Astrocyte (in vitro differentiated cells and primary cell): ENCODE measurements at places on chromosomes 16 and 17. TPM values are rescaled to one million over a fixed set of nuclear protein-coding genes. Genes with fewer than 3 reads are reported as not detected.

DNA sequence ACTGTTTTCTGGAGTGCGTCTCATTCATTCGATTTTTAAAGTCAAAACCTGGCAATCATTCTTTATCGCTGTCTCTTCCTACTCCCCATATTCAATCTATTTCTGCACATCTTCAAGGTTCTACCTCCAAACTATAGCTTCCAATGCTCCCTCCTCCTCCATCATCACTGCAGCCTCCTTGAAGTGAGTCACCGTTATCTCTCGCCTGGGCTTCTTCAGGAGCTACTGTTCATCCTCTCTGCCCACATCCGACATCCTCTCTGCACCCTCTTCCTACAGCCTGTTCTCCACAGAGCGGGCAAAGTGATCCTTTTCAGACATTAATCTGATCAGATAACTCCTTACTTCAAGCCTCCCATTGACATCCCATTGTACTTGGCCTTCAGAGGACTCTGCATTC lies 144.2 kb upstream of the DNAH9 start:
- DNase-seq: no peak
- no peaks in the 10 kb centered on the region for H3K27me3 ChIP-seq

SP6 gene
- 1.3 and 1.6 TPM in 2 replicates for total RNA-seq

- no peaks in the 10 kb centered on the region for H3K27me3 ChIP-seq
- no peak overlapping the region for H3K27ac ChIP-seq
- H3K36me3 ChIP-seq: no peaks in the 10 kb centered on the region
- H3K4me3 ChIP-seq: no peak overlapping the region
Measured at GRCh38 chr17:16521070-16521727, 29.2 kb upstream of the LRRC75A start.

- H3K27me3 ChIP-seq: no peaks in the 10 kb centered on the region
- peak overlapping the region; percentile 80 for H3K4me3 ChIP-seq
- peaks cover 14% of the 10 kb centered on the region for H3K4me1 ChIP-seq
- no peak for DNase-seq
- H3K36me3 ChIP-seq: no peaks in the 10 kb centered on the region
Measured at GRCh38 chr16:56682703-56683397, 580 bp downstream of the MT1X start.

DNA sequence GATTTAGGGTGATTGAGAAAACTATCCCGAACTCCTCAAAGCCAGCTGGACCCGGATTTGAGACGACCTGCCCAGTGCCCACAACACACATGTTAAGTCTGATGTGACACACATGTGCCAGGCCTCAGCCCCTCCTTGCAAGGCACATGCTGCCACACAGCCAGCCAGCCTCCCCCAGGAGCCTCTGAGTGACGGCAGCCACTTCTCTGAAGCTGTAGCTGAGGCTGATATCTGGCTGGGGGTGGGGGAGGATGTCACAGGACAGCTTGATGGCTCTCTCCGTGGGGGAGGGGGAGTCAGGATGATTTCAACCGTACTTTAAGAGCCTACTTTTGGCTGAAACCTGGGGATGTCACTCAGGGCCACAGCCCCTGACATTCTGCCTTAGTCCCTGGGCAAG lies 40.9 kb downstream of the SRCIN1 start:
- H3K36me3 ChIP-seq: no peaks in the 10 kb centered on the region
- H3K4me3 ChIP-seq: no peak overlapping the region
- H3K4me1 ChIP-seq: no peaks in the 10 kb centered on the region
- DNase-seq: no peak

HEATR9 gene
- total RNA-seq: not detected in 2 replicates

DNA sequence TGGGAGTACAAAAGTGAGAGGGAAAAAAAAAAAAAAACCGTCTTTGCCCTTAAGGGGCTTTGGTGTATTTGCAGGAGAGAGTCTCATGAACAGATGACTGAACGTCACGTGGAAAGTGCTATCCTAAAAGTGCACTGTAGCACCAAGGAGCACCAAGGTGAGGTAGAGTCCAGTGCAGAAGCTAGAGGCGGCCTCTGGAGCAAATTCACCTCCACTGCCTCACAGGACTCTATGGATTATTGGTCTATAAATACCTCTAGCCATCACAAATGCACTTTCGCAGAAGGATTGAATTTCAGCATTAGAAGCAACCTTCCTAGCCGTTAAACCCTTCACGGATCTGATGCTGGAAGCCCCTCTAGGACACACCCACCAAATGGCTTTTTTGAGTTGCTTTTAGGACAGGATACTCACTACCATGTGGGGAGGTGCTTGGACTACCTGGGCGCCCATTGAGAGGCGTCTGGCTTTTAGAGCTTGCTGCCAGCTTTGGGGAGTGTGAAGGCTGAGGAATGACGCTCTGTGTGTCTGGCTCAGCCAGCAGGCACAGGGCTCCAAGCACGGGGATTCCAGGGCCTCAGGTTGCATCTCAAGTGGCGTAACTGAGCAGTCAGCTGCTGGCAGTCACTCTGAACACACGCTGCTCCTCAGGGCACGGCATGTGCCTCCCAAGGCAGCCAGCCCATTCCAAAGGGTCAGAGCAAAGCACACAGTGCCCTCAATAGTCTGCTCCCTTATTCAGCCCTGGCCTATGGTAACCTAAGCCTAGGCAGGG lies 52.7 kb downstream of the CDRT4 start:
- H3K4me1 ChIP-seq: peaks cover 6% of the 10 kb centered on the region
- H3K36me3 ChIP-seq: no peaks in the 10 kb centered on the region
- no peak overlapping the region for H3K4me3 ChIP-seq
- no peak for DNase-seq
- H3K27ac ChIP-seq: no peak overlapping the region
- no peaks in the 10 kb centered on the region for H3K27me3 ChIP-seq

DNA sequence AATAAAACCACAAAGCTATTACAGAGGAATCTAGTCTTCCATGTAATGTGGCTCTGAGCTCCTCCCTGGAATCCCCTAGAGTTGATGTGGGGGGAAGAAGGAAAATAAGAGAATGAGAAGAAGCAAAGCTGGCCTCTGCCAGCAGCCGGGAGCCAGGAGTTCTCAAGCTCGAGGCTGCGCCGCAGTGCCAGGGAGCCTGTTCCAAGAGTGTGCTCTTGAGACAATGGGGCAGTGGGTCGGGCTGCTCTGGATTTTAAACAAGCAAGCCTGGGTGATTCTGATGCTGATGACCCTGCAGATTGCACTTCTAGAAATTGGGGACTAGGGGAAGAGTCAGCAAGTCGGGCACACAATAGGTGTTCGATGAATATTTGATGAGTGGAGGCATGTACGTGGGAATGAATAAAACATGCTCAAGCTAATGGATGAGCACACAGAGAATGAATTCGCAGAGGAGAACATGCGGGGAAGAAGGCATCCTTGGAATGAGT lies 119.9 kb downstream of the CMIP start:
- H3K4me3 ChIP-seq: no peak overlapping the region
- no peaks in the 10 kb centered on the region for H3K36me3 ChIP-seq
- DNase-seq: no peak
- H3K27me3 ChIP-seq: no peaks in the 10 kb centered on the region
- peaks cover 30% of the 10 kb centered on the region for H3K4me1 ChIP-seq
- H3K27ac ChIP-seq: peak overlapping the region; percentile 21

PAFAH1B1 gene
- 195 and 204 TPM in 2 replicates for total RNA-seq

GRIN2A gene
- total RNA-seq: 0.53 and 0.68 TPM in 2 replicates

- H3K27me3 ChIP-seq: no peaks in the 10 kb centered on the region
- H3K27ac ChIP-seq: no peak overlapping the region
- H3K4me3 ChIP-seq: peak overlapping the region; percentile 47
- H3K36me3 ChIP-seq: no peaks in the 10 kb centered on the region
Measured at GRCh38 chr17:29623283-29623647, 553 bp upstream of the CORO6 start.

DNA sequence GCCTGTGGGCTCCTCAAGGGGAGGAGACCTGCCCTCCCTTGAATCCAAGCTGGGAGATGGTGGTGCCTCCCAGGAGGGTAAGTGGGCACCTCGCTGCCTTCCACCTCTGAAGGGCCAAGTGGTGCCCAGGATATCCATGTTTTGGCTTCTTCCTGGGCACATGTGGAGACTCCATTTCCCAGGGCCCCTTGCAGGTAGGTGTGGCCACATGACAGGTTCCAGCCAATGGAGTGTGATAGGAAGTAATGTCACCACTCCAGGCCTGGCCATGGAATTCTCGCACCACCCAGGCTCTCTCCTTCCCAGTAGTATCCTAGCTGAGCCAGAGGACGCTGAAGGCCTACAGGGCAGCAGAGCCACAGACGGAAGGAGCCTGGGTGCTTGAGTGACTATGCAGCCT lies 17.6 kb upstream of the PEMT start:
- H3K4me1 ChIP-seq: peaks cover 11% of the 10 kb centered on the region
- no peaks in the 10 kb centered on the region for H3K36me3 ChIP-seq
- no peak overlapping the region for H3K4me3 ChIP-seq
- H3K27ac ChIP-seq: no peak overlapping the region
- no peak for DNase-seq
- H3K27me3 ChIP-seq: no peaks in the 10 kb centered on the region

- H3K27me3 ChIP-seq: peaks cover 10% of the 10 kb centered on the region
- no peak for DNase-seq
- no peak overlapping the region for H3K4me3 ChIP-seq
- no peaks in the 10 kb centered on the region for H3K4me1 ChIP-seq
Measured at GRCh38 chr17:76840884-76841775, 27.1 kb upstream of the MGAT5B start.

KRT39 gene
- total RNA-seq: not detected in 2 replicates

DNA sequence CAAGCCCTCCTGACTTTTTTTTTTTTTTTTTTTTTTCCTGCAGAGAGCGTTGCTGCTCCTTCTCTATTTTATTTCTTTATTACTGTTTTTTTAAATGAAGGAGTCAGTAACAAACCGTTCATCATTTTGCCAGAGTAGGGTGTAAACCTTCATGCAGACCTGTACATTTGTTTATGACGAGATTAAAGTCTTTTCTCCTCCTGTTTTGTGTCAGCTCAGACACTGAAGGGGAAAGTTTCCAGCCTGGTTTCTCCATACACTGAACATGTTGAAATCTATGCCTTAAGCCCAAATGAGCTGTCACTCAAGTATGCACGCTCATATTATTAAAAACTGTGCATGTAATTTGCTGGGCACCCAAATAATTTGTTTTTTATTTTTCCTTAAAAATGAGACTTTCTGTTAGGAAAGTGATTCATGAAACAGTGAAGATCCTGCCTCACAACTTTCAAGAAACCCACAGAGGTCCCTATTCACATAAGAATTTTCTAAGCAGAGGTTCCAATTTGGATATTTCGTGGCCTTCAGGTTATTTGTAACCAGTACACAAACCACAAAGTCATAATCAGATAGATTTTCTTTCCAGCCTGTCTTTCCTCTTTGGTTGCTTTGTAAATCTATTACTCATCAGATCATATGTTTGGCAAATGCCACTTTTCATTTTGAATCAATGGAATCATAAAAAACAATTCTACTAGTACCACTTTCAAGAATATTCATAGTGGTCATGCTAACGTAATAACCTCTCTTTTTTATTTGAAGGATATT lies 700.3 kb downstream of the MAF start:
- H3K4me1 ChIP-seq: no peaks in the 10 kb centered on the region
- no peak overlapping the region for H3K27ac ChIP-seq
- no peak overlapping the region for H3K4me3 ChIP-seq
- no peak for DNase-seq

ADCY7 gene
- total RNA-seq: 30.3 and 33.7 TPM in 2 replicates

DNA sequence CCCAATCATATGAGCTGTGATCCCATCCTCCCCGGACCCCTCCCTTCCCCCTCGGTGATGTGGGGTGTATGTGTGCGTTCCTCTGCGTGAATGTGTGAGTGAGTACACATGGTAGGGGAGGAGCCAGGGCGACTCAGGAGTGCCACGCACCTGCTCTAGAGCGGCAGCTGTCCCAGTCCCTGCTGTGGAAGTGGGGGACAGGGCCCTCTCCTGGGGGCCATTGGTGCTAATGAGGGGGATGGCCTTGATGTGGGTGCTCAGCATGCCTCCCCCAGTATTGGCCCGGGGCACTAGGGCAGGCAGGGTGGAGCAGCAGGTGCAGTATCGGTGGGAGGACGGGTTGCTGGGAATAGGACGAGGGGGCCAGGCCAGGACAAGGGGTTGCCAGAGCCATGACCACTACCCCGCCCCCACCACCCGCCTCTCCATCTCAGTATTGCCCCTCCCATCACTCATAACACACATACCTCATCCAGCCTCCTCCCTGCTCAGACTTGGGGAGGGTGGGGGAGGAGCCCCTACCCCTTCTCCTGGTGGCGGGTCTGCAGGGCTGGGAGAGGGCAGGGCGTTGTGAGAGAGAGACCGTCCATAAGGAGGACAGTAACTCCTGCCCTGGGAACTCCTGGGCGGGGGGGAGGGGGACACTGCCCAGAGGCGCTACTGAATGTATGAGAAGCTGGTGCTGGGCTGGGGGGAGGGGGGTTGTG lies 8.5 kb downstream of the NR1D1 start:
- DNase-seq: no peak
- peaks cover 9% of the 10 kb centered on the region for H3K36me3 ChIP-seq
- peaks cover 2% of the 10 kb centered on the region for H3K4me1 ChIP-seq
- no peak overlapping the region for H3K4me3 ChIP-seq
- no peak overlapping the region for H3K27ac ChIP-seq

GDPD3 gene
- 1.8 and 3.6 TPM in 2 replicates for total RNA-seq

DNA sequence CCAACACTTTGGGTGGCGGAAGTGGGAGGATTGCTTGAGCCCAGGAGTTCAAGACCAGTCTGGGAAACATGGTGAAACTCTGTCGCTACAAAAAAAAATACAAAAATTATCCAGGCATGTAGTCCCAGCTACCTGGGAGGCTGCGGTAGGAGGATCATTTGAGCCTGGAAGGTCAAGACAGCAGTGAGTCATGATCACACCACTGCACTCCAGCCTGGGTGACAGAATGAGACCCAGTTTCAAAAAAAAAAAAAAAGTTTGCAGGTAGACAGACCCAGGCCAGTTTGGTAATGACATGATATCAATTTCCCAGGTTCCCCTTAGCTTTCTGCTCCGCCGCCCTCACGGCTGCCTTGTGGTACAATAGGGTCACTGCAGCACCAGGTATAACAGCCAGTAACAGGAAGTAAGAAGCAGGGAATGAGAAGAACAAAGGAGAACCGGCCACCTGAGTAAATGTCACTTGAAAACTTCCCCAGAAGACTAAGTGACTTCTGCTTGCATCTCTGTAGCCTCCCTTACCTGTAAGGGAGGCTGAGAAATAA lies 201.2 kb upstream of the HSBP1 start:
- no peaks in the 10 kb centered on the region for H3K4me1 ChIP-seq
- H3K27ac ChIP-seq: no peak overlapping the region
- H3K4me3 ChIP-seq: no peak overlapping the region
- no peak for DNase-seq
- no peaks in the 10 kb centered on the region for H3K36me3 ChIP-seq
